Fibroblast of upper back skin (primary cell): ENCODE measurements at places on chromosomes 1 and 21.

DNA sequence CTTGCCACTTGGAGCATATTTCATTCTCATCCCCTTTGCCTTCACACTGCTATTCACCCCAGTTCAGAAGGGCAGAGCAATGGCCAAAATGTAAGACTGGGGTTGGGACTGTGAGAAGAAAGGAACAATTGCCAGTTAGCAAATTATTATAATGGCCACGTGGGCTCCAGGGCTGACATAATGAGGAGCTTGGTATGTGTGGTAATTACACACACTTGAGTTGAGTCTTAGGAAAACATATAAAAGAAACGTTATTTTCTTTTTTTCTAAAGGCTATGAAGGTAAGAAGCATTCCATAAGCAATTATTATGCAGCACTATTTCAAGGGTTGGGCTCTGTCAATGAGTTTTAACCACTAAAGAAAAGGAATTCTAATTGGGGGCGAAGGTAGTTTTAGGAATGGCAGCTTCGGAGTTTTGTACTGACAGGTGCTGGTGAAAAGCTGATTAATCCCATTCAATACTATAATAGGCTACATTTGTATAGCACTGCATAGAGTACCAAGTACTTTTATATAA is 32.5 kb upstream of the BCL10 start:
- DNase-seq = no peak

DNA sequence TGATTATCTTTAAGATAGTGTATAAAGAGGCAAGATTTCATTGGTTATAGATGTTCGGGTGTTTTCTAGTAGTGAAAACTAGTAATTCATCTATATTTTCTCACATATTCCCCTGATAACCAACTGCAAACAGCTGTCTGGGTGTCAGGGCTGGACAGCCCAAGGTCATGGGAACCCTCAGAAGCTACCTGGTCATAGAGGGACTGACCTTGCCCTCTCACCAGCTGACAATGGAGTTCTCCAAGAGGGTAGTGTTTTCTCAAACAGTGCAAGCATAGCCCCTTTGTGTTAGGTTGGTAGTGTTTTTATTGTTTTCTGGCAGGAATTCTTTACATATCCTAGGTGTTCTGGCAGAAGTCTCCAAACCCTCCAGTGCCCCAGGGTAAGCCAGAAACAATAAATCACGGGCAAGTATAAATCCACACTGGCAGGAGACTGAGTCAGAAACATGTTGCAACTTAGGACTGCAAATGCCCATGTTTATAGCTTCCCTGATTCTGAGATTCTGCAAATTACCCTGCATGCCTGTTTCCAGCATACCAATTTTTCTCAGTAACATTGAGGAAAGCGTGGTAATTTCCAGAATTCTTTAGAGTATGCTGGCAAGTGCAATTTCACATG is 82.8 kb upstream of the ATP1A1 start:
- DNase-seq = no peak

DNA sequence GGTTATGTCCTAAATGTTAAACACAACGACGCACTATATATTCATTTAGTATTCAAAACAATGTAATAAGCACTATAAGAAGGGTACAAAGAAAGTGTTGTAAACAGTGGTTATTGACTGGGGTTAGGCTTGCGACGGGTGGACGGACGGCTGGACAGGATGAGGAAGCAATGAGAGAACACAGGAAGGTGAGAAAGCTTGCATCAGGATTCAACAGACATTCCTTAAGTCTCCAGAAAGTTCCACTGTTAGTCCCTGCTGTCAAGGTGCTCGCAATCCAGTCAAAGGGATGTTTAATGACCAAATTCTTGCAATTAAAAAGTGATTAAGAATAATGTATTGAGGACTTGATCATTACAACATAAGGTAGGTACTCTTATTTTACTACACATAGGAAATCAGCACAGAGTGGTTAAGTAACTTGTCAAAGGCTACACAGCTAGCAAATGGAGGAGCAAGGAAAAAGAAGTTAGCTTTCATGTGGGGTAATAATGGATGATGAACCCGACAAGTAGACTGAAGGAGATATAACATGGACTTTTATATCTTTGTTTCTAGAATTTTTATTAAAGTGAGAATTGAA is 994 bp upstream of the ACBD6 start:
- DNase-seq = peak; percentile 11

DNA sequence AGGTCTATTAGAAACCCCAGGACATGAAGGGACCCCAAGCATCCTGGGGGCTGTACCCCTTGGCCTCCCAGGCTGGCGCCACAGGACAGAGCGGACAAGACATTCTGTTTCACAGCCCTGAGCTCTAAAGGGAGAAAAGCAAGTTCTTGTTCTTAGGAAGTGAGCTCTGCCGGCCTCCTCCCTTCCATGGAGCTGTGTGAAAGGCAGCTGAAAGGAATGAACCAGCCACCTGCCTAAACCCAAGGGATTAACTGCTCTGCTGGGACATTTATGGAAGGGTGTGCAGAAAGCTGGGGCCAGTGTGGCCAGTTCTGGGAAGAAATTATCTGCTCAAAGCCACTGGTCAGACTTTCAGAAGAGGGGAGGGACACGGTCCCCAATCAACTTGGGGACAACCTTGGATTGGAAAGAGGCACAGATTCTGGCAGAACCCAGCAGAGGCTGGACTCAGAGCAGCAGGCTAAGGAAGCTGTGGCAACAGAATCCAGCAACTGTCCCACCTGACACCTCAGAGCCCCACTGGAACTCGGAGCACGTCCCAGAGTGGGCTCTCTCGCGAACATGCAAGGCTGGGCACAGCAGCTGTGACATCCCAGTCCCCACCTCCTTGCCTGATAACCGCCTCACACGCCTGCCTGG is 2.1 kb downstream of the KLHL21 start:
- DNase-seq = no peak

- DNase-seq = no peak
Measured at GRCh38 chr1:83773059-83773458, 225.9 kb downstream of the TTLL7 start.

- DNase-seq = peak; percentile 43
Measured at GRCh38 chr1:179217943-179218507, 11.5 kb downstream of the ABL2 start.

GRCh38 chr1:112337028-112337531 is 58.9 kb upstream of the CTTNBP2NL start:
- no peak for DNase-seq

DNA sequence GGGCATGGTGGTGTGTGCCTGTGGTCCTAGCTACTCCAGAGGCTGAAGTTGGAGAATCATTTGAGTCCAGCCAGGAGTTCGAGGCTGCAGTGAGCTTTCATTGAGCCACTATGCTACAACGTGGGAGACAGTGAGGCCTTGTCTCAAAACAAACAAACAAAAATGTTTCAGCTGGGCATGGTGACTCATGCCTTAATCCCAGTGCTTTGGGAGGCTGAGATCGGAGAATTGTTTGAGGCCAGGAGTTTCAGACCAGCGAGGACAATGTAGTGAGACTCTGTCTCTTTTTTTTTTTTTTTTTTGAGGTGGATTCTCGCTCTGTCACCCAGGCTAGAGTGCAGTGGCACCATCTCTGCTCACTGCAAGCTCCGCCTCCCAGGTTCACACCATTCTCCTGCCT is 5.0 kb upstream of the RPL5 start:
- DNase-seq = no peak
